ENCODE measurements at places on chromosomes 6 and 20. TPM values are rescaled to one million over a fixed set of nuclear protein-coding genes. Genes with fewer than 3 reads are reported as not detected.

The MLN gene
- not detected for total RNA-seq

The SLCO4A1 gene
- 22.4 TPM for total RNA-seq

The CD2AP gene
- total RNA-seq = 16.1 TPM

The ENPP3 gene
- 1.2 TPM for total RNA-seq

The SLC2A10 gene
- total RNA-seq = not detected

The SLC22A7 gene
- not detected for total RNA-seq

- peak; percentile 86 for DNase-seq
Measured at GRCh38 chr6:31769684-31770371, 7.3 kb downstream of the VWA7 start.

- no peak for DNase-seq
Measured at GRCh38 chr6:158999154-158999665, 792 bp downstream of the RSPH3 start.

DNA sequence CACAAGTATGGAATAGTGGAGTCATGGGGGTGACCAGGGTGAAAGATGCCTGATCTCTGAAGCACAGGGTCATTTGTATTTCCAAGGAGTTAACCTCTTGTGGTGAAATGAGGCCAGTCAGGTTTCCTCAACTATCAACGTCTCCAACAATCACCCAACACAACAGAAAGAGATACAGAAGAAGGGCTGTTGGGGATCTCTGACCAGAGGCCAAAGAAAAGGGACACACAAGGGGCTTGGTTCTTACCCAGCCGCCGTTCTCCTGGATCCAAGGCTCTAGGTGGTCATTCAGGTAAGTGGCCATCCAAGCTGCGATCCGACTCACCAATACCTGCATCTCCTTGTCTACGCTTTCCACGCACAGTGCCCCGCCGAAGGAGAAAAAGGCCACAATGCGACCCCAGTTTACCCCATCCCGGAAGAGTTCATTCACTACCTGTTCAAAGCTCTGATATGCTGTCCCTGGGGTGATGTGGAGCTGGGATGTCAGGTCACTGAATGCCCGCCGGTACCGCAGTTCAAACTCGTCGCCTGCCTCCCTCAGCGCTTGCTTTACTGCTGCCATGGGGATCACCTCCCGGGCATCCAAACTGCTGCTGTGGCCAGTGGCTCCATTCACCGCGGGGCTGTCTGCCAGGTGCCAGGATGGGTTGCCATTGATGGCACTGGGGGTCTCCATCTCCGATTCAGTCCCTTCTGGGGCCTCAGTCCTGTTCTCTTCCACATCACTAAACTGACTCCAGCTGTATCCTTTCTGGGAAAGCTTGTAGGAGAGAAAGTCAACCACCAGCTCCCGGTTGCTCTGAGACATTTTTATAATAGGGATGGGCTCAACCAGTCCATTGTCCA is 1.0 kb downstream of the BCL2L1 start:
- peak; percentile 43 for DNase-seq

DNA sequence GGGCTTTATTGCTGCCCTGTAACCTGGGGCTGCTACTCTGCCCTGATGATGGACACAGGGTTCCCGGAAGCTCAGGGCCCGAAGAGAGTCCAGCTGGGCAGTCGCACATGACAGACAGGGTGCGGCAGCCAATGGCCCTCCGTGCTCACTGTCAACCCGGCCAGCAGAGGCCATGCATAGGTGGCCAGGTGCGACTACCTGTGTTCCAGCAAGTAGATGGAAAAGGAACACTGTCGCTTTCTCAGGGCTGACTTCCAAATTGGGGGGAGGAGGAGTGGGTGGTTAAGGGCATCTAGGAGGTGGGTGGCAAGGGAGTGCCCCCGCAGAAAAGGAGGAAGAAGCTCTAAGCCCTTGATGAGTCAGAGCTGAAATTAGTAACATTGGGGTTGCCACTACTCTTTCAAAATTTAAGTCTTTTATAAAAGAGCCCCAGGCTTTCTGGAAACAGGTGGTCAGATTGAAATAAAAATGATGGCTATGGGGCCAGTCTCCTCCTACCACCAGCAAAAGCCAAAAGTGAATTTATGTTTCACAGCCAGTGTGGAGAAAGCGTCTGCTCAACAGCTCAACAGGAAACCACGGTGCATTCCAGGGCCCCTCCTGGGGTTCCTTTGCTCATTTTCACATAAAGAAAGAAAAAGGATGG is 2.3 kb upstream of the RAMACL start:
- peak; percentile 48 for DNase-seq

- DNase-seq = peak; percentile 10
Measured at GRCh38 chr6:147508042-147508865, at the start of gene SAMD5. Gene SAMD5, plus strand, starts transcription at chr6:147508690. Its CDS starts 239 bp downstream, at chr6:147508929.

- no peak for DNase-seq
Measured at GRCh38 chr6:36350082-36350481, 13.4 kb upstream of the BNIP5 start.

DNA sequence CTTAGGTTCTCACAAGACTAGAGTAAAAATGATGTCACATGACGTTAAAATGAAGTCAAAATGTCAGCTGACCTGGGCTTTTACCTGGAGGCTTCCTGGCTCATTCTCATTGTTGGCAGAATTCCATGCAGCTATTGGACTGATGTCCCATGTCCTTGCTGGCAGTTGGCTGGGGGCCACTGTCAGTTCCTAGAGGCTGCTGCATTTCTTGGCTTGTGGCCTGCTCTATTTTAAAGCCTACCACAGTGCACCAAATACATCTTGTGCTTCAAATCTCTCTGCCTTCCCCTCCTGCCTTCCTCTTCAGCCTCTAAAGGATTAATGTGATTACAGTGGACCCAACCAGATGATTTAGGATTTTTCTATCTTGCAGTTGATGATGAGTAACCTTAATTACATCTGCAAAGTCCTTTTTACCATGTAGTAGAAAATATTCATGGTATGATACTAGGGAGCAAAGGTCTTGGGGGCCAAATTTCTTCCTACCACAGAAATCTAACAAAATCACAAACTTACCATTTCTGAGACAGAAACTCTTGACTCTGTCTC is 81.9 kb downstream of the FIG4 start:
- no peak for DNase-seq

DNA sequence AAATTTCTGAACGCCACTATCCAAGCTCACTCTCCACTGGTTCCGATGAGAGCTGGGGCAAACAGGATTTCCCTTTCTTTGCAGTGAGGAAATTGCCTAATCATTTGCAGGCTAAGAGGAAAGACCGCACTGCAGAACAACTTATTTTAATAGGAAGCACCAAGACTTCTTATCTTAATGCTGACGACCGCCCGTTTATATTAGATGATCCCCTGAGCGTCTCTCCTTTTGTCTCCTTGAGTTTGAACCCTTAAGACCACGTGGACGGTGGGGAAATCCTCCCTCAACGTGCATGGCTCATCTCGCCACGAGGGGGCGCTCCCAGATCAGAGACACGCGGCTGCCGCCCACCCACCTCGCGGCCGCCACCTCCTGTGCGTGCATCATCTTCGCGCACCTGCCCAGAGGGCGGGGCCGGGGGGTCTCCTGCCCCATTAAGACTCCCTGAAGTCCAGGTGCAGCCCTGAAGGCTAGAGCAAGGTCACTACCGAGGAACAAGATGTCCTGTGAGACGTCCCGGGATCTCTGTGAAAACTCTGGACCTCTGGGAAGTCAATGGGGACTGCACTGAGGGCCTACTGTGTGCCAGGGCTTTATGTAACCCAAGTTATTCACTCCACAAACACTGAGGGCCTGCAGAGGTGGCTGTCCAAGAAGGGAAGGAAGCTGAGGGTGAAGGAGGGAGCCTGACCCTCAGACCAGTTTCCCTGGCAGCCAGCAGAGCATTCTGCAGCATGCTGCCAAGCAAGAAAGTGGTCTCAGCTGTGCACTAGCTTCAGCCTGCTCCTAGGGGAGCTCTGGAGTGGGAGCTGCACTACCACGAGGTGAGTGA is 28.1 kb downstream of the PDYN start:
- peak; percentile 89 for DNase-seq

DNA sequence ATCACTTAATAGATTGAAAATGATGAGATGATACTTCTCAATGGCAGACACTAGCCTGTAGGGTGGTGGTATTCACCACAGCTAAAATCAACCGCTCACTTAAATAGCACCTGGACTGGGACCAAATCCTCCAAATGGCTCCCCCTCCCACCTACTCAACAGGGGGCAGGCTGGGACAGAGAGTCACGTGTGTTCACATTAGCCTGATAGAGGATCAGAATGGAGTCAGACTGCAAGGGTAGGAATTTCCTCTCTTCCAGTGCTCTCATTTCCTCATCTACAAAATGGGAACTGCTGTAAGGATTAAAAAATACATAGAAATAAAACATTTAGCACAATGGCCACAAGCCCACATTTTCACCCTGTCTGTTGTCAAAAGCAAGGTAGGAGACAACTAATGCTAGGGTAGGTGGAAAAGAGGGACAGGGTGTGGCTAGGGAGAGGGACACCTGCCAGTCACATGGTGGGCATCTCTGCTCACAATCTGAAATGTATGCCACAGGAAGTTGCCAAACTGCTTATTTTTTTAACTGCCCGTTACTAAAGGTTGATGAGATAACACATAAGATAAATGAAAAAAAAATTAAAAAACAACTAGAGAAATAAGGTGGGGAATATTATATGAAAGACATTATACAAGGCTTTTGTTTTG is 55.3 kb downstream of the BACH2 start:
- DNase-seq = no peak

DNA sequence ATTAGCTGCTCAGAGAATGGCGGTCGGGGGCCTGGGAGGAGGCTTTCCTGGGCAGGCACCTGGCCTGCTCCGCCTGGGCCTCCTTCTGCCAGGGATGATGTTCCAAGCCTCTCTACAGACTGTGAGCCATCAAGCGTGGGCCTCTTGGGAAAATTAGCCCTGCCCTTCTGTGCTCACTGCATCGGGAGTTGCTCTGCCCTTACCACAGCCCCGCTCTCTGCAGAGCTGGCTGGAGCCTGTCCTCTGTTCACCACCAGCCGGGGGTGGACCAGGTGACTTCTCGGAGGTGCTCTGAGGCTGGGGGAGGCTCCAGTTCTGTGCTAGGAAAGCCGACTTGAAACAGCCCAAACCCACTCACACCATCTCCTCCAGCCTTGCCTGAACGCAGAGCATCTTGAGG is 24.2 kb downstream of the MDGA1 start:
- DNase-seq = no peak

- DNase-seq = no peak
Measured at GRCh38 chr6:151905854-151906253, 98.4 kb downstream of the ESR1 start.
